ENCODE measurements at places on chromosomes 7 and 10.

- no peak for DNase-seq
Measured at GRCh38 chr10:119524720-119525070, 17.8 kb downstream of the RGS10 start.

DNA sequence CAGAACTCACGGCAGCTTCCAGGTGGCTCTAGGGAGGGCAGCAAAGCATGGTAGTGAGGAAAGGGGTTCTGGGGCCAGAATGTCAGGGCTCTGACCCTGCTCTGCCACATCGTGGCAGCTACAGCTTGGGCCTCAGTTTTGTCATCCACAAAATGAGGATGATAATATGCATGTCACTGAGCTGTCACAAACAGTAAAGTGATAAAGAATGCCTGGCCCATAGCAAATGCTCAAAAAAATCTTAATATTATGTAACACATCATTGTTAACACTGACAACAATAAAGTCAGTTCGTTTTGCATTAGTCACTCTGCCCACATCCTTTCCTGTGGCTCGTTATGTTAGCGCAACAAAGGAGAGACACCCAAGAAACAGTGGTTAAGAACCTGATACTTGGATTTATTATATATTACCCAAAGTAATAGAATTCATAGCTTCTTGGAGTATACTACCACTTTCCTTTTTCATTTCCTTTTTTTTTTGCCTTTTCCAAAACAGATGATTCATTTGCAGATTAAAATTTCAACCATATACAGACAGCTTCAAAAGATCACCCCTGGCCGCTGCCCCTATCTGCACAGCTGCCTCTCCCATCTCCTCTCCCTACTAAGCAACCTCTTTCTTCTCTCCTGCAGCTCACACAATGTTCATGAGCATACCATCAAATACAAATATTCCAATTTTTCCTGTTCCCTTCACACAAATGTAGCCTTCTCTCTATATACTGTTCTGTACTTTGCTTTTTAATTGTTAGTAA is 45.5 kb upstream of the DDC start:
- peak; percentile 57 for DNase-seq

DNA sequence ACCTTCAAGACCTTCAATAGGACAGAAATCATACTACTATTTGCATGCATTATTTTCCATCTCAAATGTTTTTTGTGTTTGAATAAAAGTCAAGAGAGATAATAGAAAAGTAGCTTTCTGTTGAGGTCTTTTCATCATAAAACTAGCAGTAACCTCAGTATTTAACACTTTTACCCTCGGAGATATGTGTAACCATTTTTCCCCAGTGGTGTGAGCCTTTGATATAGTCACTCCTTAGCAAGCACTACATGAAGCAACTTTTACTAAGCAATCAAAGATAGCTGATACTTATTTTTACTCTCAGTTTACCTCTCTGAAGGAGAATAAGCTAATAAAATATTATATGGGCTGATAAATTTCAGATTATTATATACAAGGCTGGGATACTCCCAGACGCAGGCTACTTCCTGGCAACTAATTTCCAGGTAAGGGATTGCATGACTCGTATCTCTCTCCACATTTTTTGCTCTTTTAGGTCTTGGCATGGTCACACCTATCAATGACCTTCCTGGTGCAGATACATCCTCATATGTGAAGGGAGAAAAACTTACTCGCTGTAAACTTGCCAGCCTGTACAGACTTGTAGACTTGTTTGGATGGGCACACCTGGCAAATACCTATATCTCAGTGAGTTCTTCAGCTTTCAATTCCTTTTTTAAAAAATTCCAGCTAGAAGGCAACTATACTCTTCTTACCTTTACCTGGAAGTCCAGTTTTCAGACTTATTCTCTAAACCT is 91.5 kb upstream of the MXI1 start:
- DNase-seq = no peak

GRCh38 chr7:107799647-107800264 is 3.3 kb downstream of the SLC26A3 start:
- DNase-seq = no peak

DNA sequence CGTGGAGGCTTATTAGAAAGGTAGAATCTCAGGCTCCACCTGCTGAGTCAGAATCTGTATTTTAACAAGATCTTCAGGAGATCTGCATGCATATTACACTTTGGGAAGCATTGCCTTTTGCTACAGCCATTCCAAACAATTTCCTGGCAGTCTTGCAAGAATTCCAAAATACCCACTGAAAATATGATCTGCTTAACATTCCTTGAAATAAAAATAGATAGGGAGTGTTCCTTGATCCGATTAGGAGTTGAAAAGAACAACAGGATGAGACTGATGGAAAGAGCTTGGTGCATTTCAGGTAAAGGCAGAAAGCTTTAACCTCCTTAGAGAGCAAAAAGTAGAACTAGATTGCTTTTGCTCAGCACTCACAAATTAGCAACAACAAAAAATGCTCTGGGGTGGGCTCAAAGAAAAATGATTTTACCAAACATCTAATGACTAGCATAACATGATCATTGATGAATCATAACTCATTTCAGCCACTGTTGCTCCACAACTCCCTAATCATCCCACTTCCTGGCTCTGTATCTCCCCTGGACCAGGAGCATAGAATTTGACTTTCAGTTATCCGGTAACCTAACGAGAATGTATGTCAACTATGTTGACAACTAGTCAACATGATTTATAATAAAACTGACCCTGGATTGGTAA is 115.2 kb downstream of the RNLS start:
- DNase-seq = peak; percentile 50

DNA sequence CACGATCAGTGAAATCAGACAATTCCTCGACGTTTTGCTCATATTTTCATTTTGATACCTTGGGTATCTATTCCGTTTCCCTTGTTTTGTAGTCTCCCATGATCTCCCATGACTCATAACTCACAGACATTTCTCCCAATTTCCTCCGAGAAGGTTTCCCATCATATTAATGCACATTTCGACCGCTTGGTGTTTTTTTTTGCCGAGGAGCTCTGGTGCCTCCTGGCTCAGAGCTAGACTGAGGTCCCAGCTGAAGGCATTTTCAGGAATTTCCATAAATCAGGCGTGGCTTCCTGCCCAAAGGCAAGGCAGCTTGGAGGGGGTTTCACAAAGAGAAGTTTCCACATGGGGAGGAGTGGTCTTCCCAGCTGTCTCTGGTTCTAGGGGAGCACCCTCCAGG is 148.2 kb upstream of the TNS3 start:
- no peak for DNase-seq

DNA sequence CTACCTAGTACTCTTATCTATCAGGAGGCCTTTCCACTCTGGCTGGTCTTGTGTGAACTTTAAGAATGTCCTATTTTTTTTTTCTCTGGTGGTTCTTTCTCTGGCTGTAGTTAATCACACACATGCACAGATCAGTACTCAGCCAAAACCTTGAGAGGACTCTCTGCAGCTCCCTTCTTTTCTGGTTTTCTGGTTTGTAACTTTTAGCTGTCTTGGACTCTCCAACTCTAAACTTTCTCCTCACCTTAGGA is 54.9 kb upstream of the HELLS start:
- no peak for DNase-seq

DNA sequence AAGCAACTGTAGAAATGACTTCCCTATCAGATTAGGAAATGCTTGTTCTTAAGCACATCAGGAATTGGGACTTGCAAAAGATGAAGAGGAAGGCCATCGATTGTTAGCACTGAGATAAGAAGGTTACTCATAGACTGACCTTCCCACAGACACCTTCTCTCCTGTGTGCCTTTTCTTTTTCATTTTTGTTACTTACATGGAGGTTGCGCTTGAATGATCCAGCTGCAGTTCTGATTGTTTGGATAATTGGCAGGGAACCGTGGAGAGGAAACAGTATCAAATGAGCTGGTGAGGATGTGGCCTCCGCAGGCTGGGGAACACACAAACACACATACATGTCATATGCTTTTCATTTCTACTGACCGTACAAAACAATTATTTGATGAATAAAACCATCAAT is 134.9 kb upstream of the RSU1 start:
- peak; percentile 53 for DNase-seq

DNA sequence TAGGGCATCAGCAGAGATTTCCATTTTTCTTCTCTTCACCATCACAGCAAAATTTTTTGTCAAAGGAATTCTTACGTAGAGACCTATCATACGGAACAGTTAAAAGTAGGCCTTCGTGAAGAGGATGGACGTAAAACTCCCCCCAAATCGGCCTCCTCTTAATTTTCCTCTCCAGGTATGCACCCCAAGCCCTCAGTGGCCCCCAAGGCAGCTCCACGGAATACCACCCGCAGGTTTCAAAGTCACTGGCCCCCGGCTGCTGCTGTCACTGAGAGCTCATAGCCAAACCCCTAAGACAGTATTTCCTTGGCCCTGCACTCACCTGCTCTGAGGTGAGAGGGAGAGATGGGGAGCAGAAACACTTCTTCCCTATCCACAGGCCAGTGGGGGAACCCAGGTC is 8.8 kb downstream of the PODXL start:
- no peak for DNase-seq

DNA sequence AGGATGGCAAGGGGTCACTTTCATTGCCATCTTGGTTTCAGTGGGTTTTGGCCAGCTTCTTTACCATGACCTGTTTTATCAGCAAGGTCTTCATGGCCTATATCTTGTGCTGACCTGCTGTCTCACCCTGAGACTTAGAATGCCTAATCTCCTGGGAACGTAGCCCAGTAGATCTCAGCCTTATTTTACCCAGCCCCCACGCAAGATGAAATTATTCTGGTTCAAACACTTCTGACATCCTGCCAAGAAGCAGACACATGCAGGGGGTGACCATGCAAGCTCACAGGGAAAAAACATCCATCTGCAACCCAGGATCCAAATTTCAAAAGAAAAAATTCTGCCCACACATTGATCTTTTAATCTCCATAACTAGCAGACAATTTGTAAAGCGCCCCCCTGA is 88.4 kb upstream of the EEPD1 start:
- DNase-seq = no peak

DNA sequence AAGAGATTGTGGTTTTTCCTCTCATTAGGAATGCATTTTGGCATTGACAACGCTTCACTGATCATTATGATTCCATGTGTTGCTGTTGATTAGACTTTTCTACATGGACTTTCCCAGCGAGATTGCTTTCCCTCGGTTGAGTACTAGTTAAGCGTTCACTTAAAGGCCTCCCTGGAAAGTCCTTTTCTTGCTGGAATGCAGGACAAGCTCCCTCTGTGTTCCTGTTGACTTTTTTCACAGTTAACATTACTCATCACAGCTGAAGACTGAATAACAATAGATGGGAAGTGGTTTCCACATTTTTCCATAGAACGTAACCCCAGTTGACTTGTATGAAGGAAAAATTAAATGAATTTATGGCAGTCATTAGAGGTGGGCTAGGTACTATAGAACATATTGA is 2.6 kb upstream of the CAV1 start:
- peak; percentile 73 for DNase-seq

GRCh38 chr7:82578430-82578829 is 134.9 kb upstream of the CACNA2D1 start:
- no peak for DNase-seq

DNA sequence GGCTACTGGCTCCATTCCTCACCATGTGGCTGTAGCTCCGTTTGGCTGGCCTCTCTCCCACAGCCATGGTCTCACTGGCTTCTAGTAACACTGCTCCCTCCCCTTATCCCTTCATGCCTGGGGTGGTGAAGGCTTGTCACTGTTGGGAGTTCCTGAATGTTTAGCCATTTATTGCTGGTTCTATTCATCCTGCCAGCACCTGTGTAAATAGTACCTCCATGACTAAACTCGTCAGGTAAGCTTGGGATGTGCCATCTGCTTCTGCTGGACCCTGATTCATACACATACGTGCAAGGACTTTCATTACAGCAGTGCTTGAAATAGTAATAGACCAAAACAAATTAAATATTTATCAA is 61.6 kb downstream of the CCDC71L start:
- no peak for DNase-seq

DNA sequence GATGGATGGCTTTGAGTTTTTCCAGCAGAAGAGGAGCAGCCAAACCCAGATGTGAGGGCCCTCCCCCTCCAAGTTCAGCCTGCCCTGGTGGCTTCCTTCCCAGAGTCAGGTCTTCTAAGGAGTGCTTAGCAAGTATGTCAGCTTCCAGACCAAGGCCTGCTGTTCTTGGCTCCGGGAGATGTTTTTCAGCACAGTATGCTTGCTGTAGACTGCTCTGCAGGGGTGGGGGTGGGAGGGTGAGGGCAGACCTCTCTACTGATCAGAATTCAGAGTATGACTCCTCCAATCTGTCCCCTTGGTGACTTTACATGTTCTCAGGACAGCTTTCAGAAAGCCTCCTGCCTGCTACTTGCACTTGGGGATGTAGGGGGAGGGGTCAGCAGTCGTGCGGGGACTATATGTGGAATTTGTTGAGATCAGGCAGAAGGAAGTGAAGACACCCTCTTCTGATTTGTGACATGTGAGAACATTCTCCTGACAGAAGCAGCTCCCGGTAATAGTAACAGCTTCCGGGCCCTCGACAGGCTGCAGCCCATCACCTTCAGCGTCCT is 516.4 kb upstream of the ZMIZ1 start:
- DNase-seq = no peak

- DNase-seq = peak; percentile 23
Measured at GRCh38 chr7:92634205-92634604, 44.0 kb upstream of the FAM133B start.

Data from foreskin fibroblast (primary cell).